ENCODE measurements at places on chromosomes 7 and 10.

GRCh38 chr10:102113956-102114857, 6.0 kb downstream of the LDB1 start:
- no peak for DNase-seq

GRCh38 chr10:50919010-50919409, 33.6 kb upstream of the A1CF start:
- no peak for DNase-seq

- no peak for DNase-seq
Observed at GRCh38 chr10:111035542-111035941, 41.3 kb upstream of the ADRA2A start.

GRCh38 chr7:23335621-23336020, 36.5 kb downstream of the MALSU1 start:
- DNase-seq = no peak

- DNase-seq = no peak
Observed at GRCh38 chr10:86770412-86770960, 14.1 kb downstream of the BMPR1A start.
